ENCODE measurements at places on chromosomes 11 and 22.

- DNase-seq = no peak
Measured at GRCh38 chr22:20026204-20026908, 5.4 kb downstream of the TANGO2 start.

- no peak for DNase-seq
Measured at GRCh38 chr11:130801333-130802122, 114.8 kb downstream of the SNX19 start.

- no peak for DNase-seq
Measured at GRCh38 chr11:62706850-62707247, 375 bp downstream of the BSCL2 start.

GRCh38 chr11:130212431-130212961 is 52.9 kb downstream of the ST14 start:
- no peak for DNase-seq

DNA sequence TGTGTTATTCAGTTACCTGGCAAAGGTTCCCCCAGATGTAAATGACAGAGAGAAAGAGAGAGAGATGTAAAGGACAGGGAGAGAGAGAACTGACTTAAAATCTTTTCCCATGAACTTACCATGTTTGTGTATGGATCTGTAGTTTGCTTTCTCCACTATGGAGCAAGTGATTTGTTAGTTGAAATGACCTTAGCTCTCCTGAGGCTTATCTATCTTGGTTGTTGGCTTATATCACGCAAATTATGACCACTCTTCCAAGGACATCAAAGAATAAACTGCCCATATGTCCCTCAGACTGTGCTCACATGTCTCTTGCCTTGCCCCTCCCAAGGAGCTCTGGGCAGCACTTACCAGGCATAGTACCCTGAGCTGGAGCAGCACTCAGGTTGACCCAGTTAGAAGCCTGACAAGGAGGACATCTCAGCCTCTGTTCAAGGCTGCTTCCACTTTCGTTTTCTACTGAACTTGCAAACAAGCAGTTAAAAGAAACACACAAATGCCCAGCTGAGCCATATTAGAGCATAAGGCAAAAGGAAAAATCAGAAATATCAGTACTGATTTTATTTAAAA is 95.3 kb upstream of the RCN1 start:
- DNase-seq = no peak

- no peak for DNase-seq
Measured at GRCh38 chr11:94855666-94856065, 87.5 kb downstream of the AMOTL1 start.

GRCh38 chr22:46748206-46748907 is 10.3 kb upstream of the CERK start:
- no peak for DNase-seq

GRCh38 chr11:65903068-65903481 is 2.9 kb upstream of the FOSL1 start:
- DNase-seq = no peak

DNA sequence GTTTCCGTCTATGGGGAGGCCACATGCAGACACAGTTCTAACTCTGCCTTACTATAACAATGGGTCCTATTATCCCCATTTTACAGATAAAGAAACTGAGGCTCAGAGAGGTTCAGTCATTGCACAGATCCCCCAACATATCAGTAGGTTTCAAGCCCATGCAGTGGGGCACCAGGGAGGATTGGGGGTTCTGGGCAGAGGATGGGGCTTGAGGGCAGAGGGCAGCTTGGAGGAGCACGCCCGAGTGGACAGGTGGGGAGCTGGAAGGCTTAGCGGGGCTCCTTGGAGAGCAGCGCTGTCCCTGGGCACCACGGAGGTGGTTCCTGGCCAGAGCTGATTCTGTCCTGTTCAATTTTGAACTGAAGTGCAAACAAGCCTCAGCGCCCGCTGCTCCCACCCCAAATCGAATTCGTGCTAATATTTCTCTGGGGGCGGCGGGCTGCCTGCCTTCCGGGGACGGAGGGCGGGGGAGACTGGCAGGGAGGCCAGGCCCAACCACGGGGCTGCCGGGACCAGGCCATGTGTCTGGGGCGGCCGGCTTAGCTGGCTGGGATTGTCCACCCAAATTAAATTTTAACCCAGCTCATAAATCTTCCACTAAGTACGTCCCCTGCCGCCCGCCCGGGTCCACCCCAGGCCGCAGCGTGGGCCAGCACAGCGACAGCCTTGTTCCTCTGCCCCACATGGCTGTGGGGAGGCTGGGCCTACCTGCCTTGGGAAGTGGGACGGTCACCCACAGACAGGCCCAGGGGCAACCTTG is 49.4 kb downstream of the FLRT1 start:
- peak; percentile 63 for DNase-seq

DNA sequence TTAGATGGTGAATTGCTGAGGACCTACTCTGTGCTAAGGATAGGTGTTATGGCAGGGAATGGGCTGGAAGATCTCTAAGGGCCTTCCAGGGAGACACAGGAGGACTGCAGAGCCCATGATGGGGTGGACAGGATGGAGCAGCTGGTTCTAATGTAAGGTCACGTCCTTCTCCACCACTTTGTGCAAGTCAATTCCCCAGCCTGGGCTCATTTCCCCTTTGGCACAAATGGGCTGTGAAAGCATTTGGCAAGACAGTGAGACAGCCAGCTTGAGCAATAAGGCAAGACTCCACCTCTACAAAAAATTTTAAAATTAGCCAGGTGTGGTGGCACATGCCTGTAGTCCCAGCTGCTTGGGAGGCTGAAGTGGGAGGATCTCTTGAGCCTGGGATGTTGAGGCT is 81.4 kb upstream of the THY1 start:
- DNase-seq = no peak

DNA sequence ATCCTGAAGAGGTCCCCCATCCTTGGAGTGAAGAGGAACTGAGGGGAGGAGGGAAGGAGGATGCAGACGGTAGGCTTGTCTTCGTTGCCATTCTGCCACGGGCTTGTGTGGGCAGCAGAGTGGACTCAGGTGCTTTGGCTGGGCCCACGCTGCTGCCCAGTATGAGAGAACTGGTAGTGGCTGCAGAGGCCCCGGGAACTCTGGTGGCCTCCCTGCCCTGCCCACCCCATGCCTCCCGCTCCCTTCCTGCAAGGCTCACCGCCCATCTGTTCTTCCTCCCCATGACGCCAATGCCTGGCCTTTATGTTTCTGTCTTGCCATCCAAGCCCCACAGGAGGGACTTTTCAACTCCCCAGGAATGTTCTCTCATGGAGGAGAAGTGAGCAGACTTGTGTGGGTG is 157.4 kb downstream of the DSCAML1 start:
- DNase-seq = no peak

- DNase-seq = no peak
Measured at GRCh38 chr22:18088825-18089568, 11.2 kb downstream of the PEX26 start.

DNA sequence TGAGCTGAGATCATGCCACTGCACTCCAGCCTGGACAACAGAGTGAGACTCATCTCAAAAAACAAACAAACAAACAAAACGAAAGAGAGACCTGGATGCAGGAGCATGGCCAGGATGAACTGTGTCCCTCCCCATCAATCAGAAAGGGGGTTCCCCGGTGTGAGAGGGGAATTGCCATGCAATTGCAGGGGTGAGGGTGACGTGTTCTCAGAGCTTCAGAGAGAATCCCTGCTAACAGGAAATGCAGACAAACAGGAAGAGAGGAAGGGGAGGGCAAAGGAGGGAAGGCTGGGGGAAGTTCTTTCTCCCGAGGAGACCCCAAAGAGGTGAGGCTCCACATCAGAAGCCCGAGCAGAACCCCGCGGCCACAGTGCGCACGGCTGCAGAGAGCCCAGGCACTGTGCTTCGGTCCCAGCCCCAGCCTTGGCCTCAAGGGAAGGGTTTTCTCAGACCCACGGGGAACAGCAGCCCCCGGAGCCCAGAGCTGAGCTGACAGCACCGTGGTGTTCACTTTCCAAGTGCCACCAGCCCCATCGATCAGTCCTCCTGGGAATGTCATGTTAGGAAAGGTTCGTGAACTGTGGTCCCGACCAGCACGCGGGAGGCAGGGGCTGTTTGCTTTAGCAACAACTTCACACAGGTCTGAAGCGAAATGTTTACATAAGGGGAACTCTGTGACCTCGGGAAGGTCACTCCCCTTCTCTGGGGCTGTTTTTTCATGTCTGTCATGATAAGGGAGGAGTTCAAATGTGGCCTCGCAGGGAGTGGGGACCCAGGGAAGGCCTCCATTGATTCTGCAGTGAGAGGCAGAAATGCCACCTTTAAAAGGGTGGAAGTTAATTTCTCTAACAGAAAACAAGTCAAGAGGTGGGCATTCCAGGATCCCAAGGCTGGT is 108.0 kb upstream of the ANO1 start:
- DNase-seq = no peak

- no peak for DNase-seq
Measured at GRCh38 chr11:69000831-69001242, 12.2 kb downstream of the MRGPRF start.

GRCh38 chr11:122126024-122126688 is 10.1 kb upstream of the BLID start:
- DNase-seq = no peak

DNA sequence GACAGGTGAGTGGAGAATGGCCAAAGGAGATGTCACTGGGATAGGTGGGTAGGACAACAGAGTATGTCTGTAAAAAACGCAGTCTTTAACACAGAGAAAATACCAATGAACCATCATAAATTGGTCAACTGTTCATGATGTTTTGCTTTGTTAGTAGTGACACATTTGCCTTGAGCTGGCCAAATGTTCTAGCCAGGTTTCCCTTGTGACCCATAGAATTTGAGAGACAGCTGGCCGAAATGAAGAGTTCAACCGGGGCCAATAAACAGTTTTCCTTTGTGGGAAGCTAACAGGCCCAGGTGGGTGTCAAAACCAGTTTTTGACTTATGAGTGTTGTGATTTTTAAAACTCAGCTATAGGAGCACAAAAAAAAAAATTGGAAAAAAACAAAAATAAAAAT is 116.6 kb upstream of the BID start:
- DNase-seq = no peak

- no peak for DNase-seq
Measured at GRCh38 chr11:69353696-69354544, 60.0 kb downstream of the MYEOV start.

DNA sequence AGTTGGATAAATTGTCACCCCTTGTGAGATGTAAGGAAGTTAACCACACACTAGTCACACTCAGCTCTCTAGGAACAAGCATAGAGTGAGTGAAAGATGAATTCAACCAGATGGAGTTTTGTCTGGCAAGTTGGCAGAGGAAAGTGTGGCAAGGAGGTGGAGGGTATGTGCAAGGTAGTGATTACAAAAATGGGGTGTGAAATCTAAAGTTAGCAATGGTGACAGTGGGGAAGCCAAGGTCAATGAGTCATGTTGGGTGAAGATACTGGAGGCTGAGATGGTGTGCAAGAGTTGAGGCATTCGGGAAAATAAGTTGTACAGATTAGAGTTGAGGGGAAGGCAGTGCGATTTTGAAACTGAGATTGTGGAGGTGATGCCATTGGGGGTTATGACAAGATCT is 33.7 kb downstream of the MRGPRX2 start:
- no peak for DNase-seq

GRCh38 chr11:28759311-28759710 is 651.1 kb downstream of the METTL15 start:
- DNase-seq = no peak

DNA sequence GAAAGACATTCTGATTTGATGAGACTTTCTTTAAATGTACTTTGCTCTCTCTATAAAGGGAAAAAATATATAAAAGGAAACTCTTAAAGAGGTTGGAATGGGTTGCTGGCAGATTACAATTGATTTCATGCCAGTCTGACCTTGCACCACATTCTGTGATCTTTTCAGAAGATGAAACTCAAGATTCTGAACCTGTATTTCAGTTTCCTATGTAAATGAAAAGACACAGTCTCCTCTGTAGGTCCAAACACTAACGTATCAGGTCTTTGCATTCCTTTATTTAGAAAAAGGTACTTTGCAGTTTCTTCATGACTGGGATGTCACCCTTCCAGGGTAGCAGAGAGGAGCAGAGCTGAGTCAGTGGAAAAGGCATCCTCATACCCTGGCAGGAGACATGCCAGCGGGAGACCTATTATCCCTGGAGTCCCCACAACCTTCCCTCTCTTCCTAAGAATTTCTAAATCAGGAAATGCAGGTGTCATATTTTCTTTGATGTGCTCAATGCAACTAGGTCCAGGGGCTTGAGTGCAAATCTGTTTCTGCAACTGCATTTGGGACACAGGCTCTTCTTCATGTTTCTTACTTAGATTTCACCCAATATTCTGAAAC is 282.6 kb downstream of the CADM1 start:
- DNase-seq = no peak

DNA sequence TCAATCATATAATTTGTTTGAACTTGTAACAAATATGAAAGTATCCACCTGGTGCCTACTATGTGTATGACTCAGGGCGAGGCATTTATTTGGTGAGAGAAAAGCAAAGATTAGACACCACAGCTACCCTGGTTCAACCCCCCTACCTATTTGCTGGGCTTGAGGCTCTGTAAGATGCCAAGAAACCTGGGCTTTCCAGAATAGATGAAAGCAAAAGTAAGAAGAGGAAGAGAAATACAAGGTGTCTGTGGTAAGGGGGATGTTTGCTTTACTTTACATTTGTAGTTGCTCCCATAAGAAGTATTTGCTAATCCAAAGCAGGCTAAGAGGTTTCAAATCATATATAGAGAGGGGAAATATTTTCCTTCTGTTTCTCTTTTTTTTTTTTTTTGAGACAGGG is 61.7 kb downstream of the DDI1 start:
- no peak for DNase-seq

DNA sequence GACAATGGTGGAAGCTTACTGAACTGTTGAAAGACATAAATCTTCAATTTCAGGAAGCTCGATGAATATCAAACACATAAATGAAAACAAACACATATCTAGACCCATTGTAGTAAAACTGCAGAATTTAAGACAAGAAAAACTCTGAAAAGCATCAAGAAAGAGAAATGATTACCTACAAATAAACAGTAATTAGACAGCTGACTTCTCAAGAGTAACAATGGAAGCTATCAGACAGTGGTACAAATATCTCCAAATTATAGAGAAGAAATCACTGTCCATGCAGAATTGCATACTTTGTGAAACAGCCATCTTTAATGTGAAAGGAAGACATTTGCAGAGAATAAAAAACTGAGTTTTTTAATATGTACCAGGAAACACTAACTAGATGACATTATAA is 45.7 kb downstream of the ANO3 start:
- DNase-seq = no peak

DNA sequence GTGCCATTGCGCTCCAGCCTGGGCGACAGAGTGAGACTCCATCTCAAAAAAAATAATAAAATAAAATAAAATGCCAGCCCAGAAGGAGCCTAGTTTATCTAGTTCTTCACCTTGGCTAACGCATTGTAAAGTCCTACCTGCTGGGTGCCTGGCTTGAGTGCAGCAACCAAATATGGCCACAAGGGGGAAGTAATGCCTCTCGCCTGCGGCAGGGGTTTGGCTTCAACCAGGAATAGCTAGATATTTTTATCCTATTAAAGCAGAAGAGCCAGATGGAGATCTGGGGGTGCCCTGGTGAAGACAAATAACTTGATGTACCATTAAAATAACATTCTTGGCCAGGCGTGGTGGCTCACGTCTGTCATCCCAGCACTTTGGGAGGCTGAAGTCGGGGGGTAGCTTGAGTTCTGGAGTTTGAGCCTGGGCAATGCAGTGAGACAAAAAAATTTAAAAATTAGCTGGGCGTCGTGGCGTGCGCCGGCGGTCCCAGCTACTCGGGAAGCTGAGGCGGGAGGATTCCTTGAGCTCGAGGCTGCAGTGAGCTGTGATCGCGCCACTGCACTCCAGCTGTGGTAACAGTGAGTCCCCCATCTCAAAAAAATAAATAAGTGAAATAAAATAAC is 20.6 kb upstream of the PLEKHB1 start:
- peak; percentile 74 for DNase-seq
